Upper lobe of right lung (tissue), 1 donor: ENCODE measurements at places on chromosomes 5 and 9. TPM values are rescaled to one million over a fixed set of nuclear protein-coding genes. Genes with fewer than 3 reads are reported as not detected.

DNA sequence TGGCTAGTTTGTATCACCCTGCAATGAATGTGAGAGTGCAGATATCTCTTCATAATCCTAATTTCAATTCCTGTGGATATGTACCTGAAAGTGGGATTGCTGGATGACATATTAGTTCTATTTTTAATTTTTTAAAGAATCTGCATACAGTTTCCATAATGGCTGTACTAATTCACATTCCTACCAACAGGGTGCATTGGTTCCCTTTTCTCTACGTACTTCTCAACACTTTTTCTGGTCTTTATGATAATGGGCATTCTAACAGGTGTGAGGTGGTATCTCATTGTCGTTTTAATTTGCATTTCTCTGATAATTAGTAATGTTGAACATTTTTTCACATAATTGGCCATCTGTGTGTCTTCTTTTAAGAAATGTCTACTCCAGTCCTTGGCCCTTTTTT is 927.5 kb downstream of the DTWD2 start:
- no peak overlapping the region for H3K4me3 ChIP-seq
- H3K36me3 ChIP-seq = no peaks in the 10 kb centered on the region
- DNase-seq = no peak

GRCh38 chr9:27628311-27628710 is 55.0 kb upstream of the C9orf72 start:
- DNase-seq = no peak
- no peaks in the 10 kb centered on the region for H3K4me1 ChIP-seq
- no peak overlapping the region for H3K4me3 ChIP-seq
- no peaks in the 10 kb centered on the region for H3K36me3 ChIP-seq
- no peaks in the 10 kb centered on the region for H3K27me3 ChIP-seq

DNA sequence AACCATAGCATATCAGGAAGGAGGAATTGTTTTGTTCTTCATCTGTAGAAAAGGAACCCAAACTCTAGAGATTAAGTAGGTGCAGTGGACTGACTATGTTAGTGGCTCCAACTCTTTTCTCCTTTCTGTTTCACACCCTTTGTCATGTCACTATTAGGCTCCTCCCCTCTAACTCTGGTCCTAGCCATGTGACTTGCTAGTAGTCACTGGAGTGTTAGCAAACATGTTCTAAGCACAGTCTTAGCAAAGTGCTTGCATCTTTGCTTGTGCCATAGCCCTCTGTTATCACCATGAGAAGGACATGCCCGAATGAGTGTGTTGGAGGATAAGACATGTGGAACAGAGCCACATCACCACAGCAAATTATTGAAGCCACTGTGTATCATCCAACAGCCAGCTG is 55.4 kb upstream of the PPP3R2 start:
- H3K27me3 ChIP-seq = no peaks in the 10 kb centered on the region
- no peak for DNase-seq
- H3K36me3 ChIP-seq = no peaks in the 10 kb centered on the region
- H3K4me1 ChIP-seq = no peaks in the 10 kb centered on the region
- no peak overlapping the region for H3K27ac ChIP-seq

GRPEL2 gene
- total RNA-seq = 23.9 TPM

- no peaks in the 10 kb centered on the region for H3K4me1 ChIP-seq
- peaks cover 9% of the 10 kb centered on the region for H3K27me3 ChIP-seq
- no peak overlapping the region for H3K4me3 ChIP-seq
- no peaks in the 10 kb centered on the region for H3K36me3 ChIP-seq
Measured at GRCh38 chr5:3105581-3105980, 354.1 kb upstream of the IRX2 start.

- no peaks in the 10 kb centered on the region for H3K36me3 ChIP-seq
- H3K4me3 ChIP-seq = no peak overlapping the region
- H3K27me3 ChIP-seq = no peaks in the 10 kb centered on the region
- H3K4me1 ChIP-seq = no peaks in the 10 kb centered on the region
Measured at GRCh38 chr5:86360801-86361200, 256.9 kb upstream of the COX7C start.

DNA sequence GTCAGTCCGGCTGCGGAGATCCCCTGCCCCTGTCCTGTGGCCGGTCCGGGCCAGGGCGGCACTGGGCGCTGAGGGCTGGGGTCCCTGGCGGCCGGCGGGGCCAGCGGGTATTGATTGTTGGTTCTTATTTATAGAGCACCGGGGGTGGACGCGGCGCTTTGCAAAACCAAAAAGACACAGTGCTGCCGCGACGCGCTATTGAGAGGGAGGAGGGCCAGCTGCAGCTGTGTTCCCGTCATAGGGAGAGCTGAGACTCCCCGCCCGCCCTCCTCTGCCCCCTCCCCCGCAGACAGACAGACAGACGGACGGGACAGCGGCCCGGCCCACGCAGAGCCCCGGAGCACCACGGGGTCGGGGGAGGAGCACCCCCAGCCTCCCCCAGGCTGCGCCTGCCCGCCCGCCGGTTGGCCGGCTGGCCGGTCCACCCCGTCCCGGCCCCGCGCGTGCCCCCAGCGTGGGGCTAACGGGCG is 2.5 kb downstream of the LRRC26 start:
- no peak for DNase-seq
- no peak overlapping the region for H3K4me3 ChIP-seq
- H3K36me3 ChIP-seq = no peaks in the 10 kb centered on the region
- H3K27ac ChIP-seq = no peak overlapping the region
- peaks cover 27% of the 10 kb centered on the region for H3K4me1 ChIP-seq
- H3K27me3 ChIP-seq = peaks cover 97% of the 10 kb centered on the region

- no peaks in the 10 kb centered on the region for H3K4me1 ChIP-seq
- no peaks in the 10 kb centered on the region for H3K27me3 ChIP-seq
- no peak for DNase-seq
Measured at GRCh38 chr5:97714424-97714823, 531.4 kb upstream of the RIOK2 start.

GRCh38 chr5:138460032-138460693 is 5.1 kb upstream of the EGR1 start:
- H3K4me3 ChIP-seq = no peak overlapping the region
- no peak for DNase-seq
- peaks cover 6% of the 10 kb centered on the region for H3K4me1 ChIP-seq
- H3K36me3 ChIP-seq = no peaks in the 10 kb centered on the region
- no peak overlapping the region for H3K27ac ChIP-seq

DNA sequence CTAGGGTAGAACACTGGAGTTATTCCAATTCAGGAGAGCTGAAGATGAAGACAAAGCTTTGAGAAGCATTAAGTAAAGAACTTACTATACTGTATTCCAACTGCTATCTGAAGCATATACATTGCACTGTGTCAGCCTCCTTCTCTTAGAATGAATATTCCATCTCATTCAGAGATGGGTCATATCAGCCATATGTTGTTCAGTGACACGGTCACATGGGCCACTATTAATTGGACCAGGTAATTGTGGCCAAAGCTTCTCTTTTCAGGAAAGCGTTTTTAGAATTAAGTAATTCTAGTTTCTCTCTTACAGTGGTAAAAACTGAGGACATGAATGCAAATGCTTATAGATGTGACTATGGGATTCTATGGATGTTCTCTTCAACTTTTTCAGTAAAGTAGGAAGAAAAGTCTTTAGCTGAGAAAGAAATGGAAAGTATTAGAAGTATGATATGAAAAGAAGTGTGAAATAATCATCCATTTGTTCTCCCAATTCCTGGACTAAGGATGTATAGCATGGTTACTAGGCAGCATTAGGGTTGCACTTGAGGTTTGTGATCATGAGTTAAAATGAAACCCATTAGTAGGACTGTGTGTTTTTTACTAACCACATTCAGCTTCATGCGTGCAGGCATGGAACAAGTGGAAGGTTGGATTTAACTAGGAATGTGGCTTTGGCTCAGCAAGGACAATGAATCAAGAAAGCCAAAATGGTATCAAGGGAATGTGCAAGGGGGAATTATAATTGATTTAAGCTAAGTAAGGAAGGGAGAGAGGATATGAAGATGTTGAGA is 40.9 kb downstream of the CETN3 start:
- no peak for DNase-seq
- H3K27me3 ChIP-seq = no peaks in the 10 kb centered on the region
- no peaks in the 10 kb centered on the region for H3K4me1 ChIP-seq
- no peak overlapping the region for H3K4me3 ChIP-seq

DNA sequence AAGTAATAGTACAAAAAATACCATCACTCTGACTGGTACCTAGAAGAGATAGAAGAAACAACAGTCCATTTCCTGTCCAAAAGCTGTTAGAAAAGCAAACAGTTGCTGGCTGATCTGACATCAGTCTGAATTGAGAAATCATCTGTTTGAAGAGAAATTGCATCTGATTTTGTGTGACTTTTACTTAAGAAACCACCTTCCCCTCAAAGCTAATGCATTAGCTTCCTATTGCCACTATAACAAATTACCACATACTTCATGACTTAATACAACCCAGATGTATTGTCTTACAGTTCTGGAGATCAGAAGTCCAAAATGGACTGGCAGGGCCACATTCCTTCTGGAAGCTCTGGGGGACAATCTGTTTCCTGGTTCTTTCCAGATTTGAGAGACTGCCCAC is 385.9 kb upstream of the TLE4 start:
- no peaks in the 10 kb centered on the region for H3K27me3 ChIP-seq
- no peaks in the 10 kb centered on the region for H3K36me3 ChIP-seq
- no peak overlapping the region for H3K27ac ChIP-seq
- H3K4me1 ChIP-seq = no peaks in the 10 kb centered on the region

PRDM9 gene
- total RNA-seq = not detected

DNA sequence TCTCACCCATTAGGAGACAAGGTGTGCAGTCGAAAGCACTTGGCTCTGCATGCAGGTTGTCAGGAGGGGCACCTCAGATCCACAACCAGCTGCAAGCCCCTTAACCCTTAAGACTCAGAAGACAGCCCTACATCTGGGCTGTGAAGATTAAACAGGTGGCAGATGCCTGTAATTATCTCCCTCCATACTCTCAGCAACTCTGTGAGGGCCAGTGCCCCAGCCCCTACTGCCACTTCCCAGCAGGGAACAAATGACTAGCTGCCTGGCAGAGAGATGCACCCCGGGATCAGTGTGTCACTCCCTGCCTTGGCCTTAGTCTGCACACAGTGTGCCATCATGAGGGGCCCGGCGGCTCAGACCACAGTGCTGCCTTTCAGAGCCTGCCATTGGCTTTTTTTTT is 42.0 kb downstream of the CRB2 start:
- H3K36me3 ChIP-seq = no peaks in the 10 kb centered on the region
- H3K27me3 ChIP-seq = no peaks in the 10 kb centered on the region
- H3K27ac ChIP-seq = no peak overlapping the region

DNA sequence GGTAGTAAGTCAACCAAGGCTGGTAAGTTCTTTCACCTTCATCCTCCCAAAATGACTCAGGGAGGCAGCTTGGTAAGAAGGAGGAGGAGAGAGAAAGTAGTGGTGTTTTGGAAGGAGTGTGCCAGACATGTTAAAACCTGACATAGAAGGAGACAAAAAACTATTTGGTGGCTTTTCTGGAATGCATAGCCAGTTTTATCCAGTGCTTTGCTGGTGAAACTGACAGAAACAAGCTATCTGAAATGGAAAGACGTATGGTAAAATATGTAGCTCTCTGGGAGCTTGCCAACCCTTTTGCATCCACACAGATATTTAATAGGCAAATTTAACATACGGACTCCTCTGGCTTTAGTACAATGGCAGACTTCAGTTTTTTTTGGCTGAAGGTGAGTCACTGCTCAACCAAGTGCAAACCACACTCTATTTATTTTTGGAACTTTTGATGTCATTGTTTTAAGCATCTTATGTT is 45.4 kb downstream of the RAB14 start:
- peaks cover 72% of the 10 kb centered on the region for H3K36me3 ChIP-seq
- no peak for DNase-seq
- no peaks in the 10 kb centered on the region for H3K4me1 ChIP-seq
- H3K27me3 ChIP-seq = no peaks in the 10 kb centered on the region
- H3K4me3 ChIP-seq = no peak overlapping the region

DNA sequence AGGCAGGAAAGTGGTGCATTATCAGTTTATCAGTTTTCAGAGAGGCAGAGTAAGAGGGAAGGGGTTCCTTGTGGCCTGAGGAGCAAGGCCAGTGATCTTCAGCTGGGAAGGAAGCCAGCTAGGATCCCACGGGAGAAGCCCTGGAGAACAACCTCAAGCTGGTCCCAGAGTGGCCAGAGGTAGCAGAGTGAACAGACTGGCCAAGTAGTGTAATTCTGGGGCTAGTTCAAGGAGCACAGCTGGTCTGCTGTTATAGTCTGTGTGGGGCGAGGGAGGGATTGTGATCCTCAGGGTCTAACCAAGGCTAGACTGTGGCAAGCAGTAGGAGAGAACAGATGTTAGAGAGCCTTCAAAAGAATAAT is 164.6 kb downstream of the CARTPT start:
- no peak overlapping the region for H3K4me3 ChIP-seq
- no peak overlapping the region for H3K27ac ChIP-seq
- no peaks in the 10 kb centered on the region for H3K36me3 ChIP-seq
- no peak for DNase-seq

DNA sequence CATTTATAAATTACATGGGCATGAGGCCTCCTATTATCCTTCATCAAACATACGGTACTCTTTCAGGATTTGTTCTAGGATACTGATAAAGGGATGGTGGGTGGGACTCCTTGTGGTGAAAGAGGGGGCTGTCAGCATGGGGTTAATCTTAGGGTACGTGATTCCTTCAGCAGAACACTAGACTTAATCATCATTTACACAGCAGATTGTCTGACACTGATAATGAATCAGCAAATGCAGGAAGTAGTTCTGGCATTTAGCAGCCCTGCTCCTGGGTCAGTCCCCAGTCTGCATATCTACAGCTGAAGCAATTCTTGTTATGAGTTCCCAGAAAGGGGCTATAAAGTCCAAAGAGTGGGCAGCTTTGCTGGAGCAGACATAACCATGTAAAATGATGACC is 384.6 kb downstream of the SPOCK1 start:
- no peak overlapping the region for H3K4me3 ChIP-seq
- H3K27ac ChIP-seq = no peak overlapping the region
- H3K36me3 ChIP-seq = no peaks in the 10 kb centered on the region
- no peaks in the 10 kb centered on the region for H3K27me3 ChIP-seq
- DNase-seq = no peak

DNA sequence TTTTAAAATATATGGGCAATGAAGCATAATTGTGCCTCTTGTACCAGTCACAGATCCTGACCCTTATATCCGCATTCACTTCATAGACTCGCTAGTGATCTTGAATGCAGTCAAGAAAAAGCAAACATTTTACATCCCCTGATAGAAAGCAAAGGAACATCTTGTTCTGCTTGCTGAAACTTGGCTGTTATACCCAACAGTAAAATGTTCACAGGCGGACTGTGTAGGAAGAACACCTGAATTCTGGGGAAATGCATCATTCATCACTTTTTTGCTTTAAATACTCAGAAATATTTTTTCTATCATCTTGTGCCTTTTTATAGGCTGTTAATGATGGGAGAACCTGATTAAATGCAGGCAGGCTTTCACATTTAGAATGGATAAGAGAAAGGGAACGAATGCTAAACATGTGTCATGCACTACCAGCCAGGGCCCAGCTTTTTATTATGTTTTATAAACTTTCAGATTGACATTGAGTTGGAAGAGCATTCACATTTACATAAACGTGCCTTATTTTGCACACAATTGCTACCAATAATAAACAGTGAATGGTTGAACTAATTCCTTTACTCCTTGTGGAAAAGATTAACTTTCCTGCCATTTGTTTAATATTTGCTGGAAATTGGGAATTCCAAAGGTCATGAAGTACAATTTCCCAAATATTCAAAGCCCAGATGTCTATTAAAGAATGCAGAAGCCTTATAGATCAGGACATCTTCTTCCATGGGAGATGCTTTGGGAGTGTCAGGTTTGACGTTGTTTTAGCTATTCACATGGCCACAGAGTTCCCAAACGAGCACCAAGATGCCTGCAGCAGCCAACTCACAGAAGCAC is 756.2 kb downstream of the TLE1 start:
- H3K27me3 ChIP-seq = no peaks in the 10 kb centered on the region
- DNase-seq = no peak
- H3K36me3 ChIP-seq = no peaks in the 10 kb centered on the region

- no peaks in the 10 kb centered on the region for H3K36me3 ChIP-seq
- H3K27me3 ChIP-seq = no peaks in the 10 kb centered on the region
- no peaks in the 10 kb centered on the region for H3K4me1 ChIP-seq
- no peak for DNase-seq
Measured at GRCh38 chr5:137279521-137280231, 219.4 kb downstream of the SPOCK1 start.
